ENCODE measurements at places on chromosomes 2 and 18.

DNA sequence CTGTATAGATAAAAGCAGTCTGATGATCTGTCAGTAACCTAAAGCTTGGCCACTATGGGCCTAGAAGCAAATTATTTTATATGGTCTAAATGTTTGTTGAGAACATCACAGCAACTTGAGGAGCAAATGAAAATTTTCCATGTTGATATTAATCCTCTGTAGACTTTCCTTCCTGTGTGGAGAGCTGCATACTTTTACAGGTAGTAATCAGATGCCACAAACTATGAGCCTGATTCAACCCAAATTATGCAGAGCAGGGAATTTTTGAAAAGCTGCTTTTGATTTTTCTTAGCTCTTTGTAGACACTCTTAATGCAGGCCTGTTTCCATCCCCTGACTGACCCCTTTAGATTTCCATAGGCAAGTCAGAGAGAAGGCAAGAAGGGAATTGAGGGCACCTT is 17.3 kb downstream of the PAX3 start:
- DNase-seq: no peak

GRCh38 chr2:39492095-39492590 is 55.1 kb upstream of the MAP4K3 start:
- no peak for DNase-seq

GRCh38 chr2:121598087-121598486 is 51.2 kb downstream of the CLASP1 start:
- DNase-seq: no peak

GRCh38 chr2:160010361-160011145 is 51.9 kb downstream of the PLA2R1 start:
- no peak for DNase-seq

DNA sequence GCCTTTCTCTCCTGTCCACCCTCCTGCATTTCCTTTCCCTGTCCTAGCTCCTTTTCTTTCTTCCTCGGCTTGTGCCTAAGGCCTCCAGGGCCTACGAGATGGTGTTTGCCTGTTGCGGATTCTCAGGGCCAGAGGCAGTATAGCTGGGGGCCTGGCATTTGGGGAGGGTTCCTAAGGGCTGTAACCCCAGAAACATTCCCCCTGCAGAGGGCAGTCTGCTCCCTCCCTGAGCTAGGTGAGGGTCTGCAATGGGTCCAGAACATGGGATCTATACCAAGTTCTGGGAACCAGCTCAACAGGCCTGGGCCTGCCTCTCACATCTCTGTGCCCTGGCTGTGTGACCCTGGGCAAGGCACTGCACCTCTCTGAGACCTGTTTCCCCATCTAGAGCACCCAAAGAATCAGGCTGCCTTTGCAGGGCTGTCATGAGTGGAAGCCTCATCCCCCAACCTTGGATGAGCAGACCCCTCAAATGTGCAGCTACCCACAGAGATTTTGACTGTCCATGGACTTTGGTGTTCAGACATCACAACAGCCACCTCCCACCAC is 97.5 kb downstream of the GLI2 start:
- DNase-seq: no peak

DNA sequence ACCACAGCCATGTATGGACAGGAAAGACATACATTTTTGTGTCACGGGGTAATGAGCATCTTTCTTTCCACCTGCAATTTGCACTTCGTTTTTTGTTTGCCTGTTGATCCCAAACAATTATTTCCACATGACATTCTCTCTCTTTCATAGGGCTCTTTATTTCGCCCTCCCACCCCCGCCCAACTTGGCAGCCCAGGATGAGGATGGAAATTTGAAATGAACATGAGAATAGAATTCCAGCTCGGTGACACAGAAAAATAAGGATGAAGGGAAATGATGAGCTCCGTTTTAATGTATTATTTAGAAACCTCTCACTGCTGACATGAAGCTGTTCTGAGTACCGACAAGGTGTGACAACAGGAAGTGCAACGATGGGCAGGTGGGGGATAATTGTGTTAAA is 443.3 kb downstream of the SOCS6 start:
- DNase-seq: no peak
